ENCODE measurements at places on chromosomes 7 and 10. TPM values are rescaled to one million over a fixed set of nuclear protein-coding genes. Genes with fewer than 3 reads are reported as not detected.

The PDGFA gene
- total RNA-seq = 31.2 TPM

The TMEM178B gene
- total RNA-seq = 1.3 TPM

The SRRM3 gene
- 5.6 TPM for total RNA-seq

The ADAM22 gene
- 0.14 TPM for total RNA-seq

The GPR15LG gene
- not detected for total RNA-seq

The CCL24 gene
- not detected for total RNA-seq

The GTF2IRD1 gene
- 7.7 TPM for total RNA-seq

The SPDYE6 gene
- total RNA-seq = not detected

The FBXO24 gene
- total RNA-seq = 0.14 TPM

The CAMK1D gene
- 7.9 TPM for total RNA-seq

Data from A549 treated with CpdA at 1 μM for 4 hours (cell line).